Inflammatory macrophage treated with lipopolysaccharide for 4 hours (primary cell): ENCODE measurements at places on chromosomes 7 and 10.

DNA sequence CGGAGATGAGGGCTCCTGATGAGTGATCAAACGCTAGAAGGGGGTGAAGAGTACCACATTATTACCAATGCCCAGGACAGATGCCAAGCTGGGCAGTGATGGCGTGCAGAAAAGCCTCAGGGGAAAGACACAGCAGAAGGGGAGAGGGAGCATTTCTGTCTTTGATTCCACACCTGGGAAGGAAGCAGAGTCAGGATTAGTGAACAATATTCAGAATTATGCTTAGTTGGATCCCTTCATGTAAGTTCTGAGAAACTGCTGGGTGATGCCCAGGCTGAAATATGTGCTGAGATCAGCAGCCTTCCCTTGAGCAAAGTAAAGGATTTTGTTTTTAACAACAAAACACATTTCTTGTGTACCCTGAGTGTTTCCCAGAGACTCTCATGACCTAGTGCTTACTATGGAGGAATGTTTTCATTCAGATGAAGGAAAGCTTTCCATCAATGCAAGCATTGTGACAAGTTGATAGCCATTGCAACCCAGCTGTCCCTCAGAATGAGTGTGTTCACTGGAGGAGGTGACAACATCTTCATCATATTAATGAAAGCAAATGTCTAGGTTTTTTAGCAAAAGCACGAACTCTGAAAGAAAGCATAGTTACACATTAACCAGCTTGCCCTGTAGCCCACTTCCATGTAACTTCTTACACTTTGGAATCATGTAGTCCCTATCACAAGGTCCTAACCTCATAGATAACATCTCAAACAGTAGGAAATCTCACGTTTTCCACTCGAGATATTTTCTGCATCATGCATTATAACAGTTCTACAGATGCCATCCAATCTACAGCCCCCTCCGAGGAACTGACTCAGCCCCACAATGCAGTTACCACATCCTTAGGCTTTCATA, 23.8 kb upstream of the AKR1C1 start:
- DNase-seq, result peak; percentile 2

DNA sequence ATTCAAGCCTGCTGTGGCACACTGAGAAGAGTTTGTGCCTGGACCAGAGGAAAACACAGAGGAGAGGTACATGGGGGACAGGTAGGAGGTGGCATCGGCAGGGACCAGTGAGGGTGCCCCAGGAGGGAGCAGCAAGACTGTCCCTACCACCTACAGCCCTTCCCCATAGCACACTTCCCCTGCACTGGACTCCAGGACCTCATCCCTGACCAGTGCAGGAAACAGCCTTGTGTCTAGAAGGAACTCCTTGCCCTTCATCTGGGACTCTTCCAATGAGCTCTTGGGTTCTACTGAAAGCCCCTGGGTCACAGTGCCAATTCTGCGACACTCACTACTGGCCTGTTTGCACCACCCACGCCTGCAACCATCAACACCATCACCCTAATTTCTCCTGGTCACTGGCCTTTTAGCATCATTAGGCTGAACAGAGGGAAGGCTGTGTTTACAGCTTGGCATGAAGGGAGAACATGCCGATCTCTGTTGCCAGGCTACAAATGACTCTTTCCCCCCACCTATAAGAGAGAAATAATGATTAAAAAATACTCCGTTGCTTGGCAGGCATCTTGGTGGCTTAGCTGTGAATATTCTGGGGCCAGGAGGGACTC, 371.9 kb upstream of the ZMIZ1 start:
- DNase-seq, result no peak

- no peak for DNase-seq
These were observed 88.6 kb downstream of the RNF216 start for GRCh38 chr7:5692845-5693278.

DNA sequence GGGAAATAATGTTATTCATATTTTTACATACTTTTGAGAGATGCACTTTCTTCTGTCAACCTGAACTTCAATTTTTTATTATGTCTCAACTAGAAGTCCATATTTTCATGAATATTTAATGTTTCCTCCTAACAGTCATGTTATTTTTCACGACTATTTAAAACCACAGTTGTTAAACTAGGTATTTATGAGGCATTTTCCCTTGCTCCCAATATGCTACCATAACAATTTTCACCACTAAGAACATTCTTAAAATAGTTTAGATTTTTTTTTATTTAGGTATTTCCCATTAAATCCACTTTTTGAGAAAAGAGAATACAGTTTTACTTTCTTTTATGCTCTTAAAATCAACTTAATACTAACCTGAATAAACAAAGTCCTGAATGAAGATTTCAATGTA, 89.4 kb downstream of the JAZF1 start:
- no peak for DNase-seq

DNA sequence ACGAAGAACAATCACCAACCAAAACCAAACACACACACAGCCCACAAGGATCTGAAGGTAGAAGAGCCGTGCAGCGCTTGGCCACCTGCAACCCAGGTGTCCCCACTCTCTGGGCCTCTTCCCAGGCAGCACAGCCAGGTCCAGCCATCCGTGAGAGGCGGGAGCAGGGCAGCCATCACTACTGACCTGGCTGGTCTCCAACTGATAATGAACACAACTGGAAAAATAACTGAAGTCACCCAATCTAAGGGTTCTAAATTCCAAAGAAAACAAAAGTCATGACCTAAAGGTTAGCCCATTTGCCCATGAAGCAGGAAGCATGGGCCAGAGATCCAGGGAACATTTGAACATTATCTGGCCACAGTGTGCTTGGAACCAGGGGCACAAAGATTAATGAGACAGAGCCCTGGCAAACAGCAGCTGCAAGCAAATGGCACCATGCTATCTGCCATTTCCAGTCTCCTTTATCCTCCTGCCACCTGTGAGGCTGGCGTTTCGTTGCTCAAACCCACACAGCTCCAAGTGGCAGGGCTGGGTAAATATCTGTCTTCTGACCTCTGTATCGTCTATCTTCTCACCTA, 207.9 kb downstream of the TNS3 start:
- DNase-seq, result no peak

GRCh38 chr10:17665747-17666146, 21.8 kb downstream of the STAM start:
- DNase-seq, result peak; percentile 96

GRCh38 chr10:90712529-90712928, 145.3 kb downstream of the HTR7 start:
- DNase-seq, result no peak

DNA sequence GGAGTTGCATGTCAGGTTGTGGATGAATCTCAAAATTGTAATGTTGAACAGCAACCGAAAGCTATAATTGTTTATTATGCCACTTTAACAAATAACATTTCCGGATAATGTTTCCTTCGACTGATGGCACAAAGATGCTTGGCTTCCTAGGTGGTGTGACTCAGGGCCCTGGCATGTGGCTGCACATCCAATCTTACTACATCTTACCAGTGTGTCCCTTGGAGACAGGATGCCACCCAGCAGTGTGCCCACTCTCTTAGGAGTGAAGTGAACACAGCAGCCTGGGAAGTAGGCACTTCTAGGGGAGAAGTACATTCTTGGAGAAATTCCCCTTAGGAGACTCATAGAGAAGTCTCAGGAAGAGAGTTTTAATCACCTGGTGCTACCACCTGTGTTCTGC, 33.0 kb upstream of the GPR26 start:
- DNase-seq, result no peak
